Stimulated activated naive CD4-positive, alpha-beta T cell treated with Interleukin-2 at 50 U/mL for 16 hours (primary cell): ENCODE measurements at places on chromosomes 6 and 20.

DNA sequence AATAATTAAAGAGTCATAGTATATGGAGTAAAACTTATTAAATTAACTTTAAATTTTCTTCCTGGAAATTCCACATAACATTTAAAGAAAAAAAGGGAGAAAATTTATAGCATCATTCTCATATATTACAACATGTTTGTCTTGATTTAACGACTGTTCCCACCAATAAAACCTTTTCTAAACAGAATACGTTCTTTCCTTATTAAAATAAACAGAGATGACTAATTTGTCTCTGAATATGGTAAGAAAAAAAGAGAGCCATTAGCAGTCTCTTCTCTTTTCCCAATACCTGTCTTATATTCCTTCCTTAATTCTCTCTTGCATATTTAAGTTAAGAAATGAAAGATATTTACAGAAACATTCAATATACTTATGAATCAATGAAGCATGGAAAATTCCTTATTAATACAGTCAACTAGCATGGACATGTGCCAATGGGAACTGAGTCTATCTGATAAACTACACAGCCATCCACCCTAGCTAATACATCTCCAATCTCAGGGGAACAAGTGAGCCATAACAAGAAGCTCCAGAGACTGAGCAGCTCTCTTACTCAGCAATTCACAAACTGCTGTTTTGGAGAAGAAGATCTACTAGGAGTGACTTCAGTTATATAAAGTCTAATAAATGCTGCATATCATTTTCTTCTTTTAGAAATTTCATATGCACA is 347.1 kb upstream of the MANEA start:
- DNase-seq, result no peak

GRCh38 chr6:4364711-4365110 is 229.3 kb upstream of the ECI2 start:
- no peak for DNase-seq

- no peak for DNase-seq
These were observed 503.8 kb downstream of the TFAP2B start for GRCh38 chr6:51322505-51322904.

GRCh38 chr6:34246563-34247391 is 2.0 kb downstream of the SMIM29 start:
- DNase-seq, result peak; percentile 40

DNA sequence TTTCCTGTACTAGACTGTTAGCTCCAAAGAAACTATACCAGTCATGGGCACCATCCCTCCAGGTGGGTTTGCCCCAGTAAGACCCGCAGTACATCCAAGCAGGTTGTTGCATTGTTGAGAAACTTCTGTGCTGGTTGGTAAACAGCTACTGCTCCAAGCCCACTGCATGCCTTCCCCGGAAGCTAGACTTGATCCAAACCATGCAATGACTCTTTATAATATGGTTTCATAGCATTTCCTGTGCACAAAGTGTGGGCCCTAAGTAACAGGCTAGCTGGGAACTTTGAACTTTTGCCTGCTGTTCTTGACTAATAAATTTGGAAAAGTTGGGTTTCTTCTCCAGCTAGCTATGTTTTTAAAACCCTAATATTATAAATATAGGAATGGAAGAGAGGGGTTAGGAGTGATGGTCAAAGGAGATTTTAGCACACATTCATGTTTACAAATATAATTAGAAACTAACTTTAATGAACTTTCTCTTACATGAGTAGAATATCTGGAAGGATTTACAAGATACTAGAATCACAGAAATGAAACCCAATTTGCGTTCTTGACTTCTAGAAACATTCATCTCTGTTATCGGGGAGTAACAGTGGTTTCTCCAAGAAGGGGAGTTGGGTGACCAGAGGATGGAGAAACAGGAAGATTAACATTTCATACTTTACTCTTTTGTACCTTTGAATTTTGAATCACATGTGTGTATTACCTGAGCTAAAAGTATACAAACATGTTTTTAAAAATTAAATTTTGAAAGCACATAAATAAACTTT is 51.7 kb downstream of the GFOD1 start:
- no peak for DNase-seq

DNA sequence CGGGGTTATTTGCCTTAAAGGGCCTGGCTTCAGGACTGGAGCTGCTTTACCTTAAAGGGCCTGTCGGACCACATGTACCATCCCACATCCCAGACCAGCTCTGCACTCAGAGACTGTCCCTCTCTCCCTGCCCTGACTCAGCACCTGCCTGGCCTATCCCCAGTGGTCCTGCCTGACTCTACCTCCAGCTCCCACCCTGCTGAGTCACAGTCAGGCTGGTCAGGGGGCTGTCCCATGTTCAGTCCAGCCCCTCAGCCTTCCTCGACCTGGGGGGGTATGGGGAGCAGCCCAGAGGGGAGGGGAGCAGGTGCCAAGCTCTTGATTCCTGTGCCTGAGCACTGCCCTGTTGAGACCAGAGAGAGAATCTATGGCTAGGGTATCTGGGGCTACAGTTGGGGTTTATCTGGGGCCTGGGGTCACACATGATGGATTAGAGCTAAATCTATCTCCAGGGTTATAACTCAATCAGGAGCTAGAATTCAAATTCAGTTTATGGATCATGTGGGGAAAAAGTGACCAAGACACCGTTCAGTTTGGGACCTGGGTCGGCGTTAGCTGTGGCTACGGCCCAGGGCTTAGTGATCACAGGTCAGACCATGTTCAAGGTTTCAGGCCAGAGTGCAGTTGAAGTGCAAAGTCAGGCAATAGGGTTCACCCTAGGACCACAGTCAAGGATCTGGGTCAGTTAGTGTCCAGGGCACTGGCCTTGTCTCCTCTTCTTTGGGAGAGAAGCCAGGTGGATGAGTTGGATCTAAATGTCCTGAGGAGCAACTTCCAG is 9.4 kb upstream of the TRIB3 start:
- DNase-seq, result no peak

- peak; percentile 95 for DNase-seq
These were observed 58.5 kb downstream of the PREX1 start for GRCh38 chr20:48769069-48769983.

DNA sequence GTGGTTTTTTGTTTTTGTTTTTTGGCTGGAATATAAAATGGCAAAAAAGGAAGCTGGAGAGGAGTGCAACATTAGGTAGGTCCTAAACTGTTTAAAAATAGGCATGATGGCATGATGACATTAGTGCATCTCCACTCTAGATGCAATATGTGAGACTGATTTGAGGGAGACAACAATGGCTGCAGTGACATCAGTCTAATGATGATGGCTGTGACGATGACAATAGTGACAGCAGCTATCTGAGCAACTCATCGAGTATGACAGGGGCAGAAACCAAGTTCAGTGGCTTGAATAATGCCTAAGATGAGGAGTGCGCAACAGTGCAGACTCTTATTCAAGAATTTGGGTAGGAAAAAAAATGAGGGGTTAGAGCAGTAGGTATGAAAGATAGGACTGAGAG is 82.0 kb downstream of the HS3ST5 start:
- DNase-seq, result no peak

GRCh38 chr6:25606151-25606550 is 45.9 kb upstream of the SCGN start:
- no peak for DNase-seq

DNA sequence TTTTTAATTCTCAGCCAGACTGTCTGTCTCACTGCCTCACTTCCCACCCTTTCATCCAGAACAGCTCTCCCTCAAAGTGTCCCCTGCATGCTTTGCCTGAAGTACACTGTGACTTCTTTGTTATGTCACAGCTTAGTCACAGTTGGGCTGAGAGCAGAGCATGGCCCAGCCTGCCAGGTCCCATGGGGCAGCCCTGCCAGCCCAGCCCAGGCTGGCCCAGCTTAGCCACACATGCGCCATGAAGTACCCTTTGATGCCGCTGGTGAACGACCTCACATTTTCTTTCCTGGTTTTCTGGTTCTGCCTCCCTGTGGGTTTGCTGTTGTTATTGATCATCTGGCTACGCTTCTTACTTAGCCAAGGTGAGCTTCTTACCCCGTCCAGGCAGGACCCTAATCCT is at the start of gene ADIG:
Gene ADIG, plus strand, starts transcription at position 185 of the 400 bp plus-strand sequence. Its CDS starts 54 bp downstream, at position 239.
- no peak for DNase-seq

GRCh38 chr6:105162377-105162776 is 17.4 kb downstream of the POPDC3 start:
- DNase-seq, result no peak

DNA sequence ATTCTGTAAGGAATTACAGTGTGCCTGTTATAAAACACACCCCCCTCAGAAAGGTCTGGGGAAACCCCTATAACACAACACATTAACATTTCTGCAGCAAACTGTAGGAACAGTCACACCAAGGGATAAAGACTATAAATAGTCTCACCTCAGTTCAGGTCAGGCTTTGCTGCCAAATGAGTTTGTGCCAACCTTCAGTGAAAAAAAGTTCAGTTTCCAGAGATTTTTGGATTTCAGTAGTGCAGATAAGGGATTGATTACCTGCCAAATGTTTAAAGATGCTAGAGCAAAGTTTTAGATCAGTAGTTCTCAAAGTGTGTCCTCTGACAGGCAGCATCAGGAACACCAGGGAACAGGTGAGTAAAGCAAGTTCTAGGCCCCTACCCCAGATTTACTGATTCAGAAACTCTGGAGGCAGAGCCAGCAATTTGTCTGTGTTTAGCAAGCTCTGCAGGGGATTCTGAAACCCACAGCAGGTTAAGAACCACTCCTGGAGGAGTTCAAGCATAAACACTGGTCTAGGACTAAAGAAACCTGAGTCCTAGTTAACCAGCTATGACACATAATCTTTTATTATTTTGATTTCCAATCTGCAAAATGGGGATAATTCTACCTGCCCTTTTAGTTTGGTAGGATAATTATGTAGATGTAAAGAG is 111.0 kb downstream of the RCAN2 start:
- DNase-seq, result no peak

GRCh38 chr6:46821458-46821881 is 28.3 kb downstream of the MEP1A start:
- DNase-seq, result no peak

GRCh38 chr6:3849681-3850450 is 693 bp downstream of the FAM50B start:
- peak; percentile 30 for DNase-seq

DNA sequence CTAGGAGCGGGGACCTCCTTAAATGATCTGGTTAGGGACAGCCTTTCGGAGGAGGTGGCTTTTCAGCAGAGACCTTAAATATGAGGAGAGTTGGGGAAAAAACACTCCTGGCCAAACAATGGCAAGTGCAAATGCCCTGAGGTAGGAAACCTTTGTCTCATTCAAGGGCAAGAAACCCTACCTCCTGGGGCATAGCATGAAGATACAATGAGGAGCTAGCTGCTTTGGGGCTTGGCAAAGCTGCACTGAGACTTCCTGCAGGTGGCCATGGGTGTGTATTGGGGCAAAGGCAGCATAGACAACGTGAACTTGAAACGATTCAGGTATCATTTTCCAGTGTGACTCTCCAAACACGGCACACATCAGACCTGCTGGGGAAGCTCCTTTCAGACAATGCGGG is 30.7 kb downstream of the PMEPA1 start:
- no peak for DNase-seq

- peak; percentile 36 for DNase-seq
These were observed 61.5 kb upstream of the FNDC1 start for GRCh38 chr6:159107451-159108260.

GRCh38 chr6:10643201-10643651 is 51.2 kb downstream of the C6orf52 start:
- DNase-seq, result no peak

GRCh38 chr6:27141529-27142015 is 105.9 kb upstream of the PRSS16 start:
- no peak for DNase-seq

GRCh38 chr6:29847871-29848630 is 20.4 kb downstream of the HLA-G start:
- DNase-seq, result peak; percentile 74

DNA sequence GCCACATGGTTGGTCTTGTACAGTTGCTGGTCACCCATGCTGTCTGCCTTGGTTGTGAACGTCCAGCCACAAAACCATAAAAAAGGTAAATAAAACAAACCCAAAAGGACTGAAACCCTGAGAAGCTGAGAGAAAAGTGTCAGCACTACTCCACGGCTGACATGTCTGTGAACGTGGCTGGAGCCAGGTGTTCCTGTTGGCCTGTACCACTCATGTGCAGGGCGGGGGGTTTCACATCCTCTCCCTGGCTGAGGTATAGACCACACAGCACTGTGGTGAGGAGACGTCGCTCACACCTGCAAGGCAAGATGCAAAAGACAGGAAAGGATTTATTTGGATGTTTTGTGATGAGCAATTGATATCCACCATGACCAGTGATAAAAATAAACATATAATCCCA is 51.9 kb upstream of the MRPS10 start:
- DNase-seq, result no peak

DNA sequence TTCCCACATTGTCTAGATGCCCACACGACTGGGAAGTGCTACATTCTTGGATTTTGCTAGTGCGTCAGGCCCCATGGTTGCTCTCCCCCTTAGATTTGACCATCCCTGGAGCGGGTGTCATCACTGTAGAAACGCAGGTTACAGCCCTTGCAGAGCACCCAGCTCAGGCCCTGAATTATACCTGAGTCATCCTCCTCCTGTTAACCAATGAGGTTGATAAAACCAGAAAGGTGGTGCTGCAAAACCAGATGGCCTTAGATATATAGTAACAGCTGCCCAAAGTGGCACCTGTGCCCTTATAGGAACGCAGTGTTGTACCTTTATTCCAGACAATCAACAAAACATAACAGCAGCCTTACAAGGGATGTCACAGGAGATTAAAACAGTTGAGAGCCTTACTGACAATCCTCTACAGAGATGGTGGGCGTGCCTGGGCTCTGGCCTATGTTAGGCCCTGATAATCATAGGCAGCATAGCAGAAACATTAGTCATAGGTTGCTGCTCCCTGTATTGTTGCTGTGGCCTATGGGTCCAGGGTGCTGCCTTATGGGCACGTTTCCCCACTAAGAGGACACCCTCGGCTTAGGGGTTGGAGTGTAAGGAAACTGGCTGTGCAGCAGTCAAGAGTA is 33.6 kb upstream of the HSF2 start:
- DNase-seq, result no peak

DNA sequence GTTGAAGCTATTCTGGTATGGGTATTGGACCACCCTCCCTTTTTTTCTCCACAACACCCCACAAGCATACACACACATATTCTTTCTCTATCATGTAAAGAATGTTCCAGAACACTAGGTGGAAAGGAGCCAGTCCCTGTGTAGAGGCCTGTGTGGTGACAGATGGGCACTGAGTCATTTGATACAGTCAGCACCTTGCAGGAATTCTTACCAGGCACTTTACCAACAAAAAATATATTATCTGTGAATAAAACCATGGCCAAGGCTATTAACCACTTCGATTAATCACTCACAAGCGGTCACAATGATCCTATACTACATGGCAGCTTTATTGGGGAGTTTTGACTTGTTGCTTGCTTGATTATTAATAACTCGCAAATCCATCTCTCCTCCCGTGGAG is 149.5 kb downstream of the BFSP1 start:
- no peak for DNase-seq

- DNase-seq, result no peak
These were observed 125.0 kb upstream of the LAMP5 start for GRCh38 chr20:9389346-9389745.
